ENCODE measurements at places on chromosomes 2 and 18.

DNA sequence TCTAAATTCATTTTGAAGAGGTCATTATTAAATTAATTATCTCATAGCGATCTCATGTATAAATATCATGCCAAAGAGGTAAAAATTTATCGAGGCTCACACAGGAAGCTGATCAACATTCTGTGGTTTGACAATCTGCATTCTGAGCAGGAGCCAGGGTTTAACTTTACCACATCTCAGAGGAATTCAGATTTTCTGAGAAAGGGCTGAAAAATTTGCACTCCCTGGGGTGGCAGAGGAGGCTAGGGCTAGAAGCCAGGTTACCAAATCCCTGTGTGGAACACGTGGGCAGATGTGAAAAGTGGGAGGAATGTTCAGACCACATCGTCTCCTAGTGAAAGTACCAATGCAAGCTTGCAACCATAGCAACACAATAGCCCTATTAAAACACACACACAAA, 63.5 kb upstream of the CTLA4 start:
- no peak for DNase-seq

DNA sequence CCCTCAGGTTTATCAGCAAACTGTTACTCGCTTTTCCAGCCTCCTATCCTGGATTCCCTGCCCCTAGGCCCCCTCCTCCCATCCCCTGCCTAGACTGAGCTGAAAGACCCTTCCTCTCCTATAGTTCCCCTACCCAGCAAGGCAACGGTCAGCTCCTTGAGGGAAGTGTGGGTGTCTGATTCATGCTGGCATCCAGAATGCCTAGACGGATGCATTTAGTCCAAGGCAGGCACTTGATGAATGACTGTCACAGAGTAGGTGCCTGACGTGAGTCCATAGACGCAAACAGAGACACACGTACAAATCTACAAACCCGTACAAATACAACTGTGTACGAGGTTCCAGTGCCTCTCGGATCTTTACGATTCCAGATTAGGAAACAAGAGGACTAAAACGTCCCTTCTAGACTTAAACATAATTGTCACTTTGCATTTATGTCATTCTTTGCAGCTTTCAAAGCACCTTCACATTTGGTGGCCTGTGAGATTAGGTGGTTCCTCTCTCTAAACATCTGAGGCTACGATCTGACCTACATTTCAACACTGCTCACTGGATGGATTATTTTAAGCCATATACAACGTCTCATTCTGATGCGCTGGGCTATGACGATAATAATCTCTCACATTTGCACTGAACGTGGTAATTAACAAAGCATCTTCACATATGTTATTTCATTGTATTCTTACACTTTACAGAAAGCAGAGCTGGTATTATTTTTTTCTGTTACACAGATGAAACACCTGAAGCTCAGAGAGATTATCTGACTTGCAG, 36.7 kb downstream of the DNMT3A start:
- no peak for DNase-seq

GRCh38 chr2:212089873-212090272, 448.7 kb downstream of the ERBB4 start:
- DNase-seq: no peak

GRCh38 chr2:62334440-62335058, 138.6 kb downstream of the B3GNT2 start:
- no peak for DNase-seq

DNA sequence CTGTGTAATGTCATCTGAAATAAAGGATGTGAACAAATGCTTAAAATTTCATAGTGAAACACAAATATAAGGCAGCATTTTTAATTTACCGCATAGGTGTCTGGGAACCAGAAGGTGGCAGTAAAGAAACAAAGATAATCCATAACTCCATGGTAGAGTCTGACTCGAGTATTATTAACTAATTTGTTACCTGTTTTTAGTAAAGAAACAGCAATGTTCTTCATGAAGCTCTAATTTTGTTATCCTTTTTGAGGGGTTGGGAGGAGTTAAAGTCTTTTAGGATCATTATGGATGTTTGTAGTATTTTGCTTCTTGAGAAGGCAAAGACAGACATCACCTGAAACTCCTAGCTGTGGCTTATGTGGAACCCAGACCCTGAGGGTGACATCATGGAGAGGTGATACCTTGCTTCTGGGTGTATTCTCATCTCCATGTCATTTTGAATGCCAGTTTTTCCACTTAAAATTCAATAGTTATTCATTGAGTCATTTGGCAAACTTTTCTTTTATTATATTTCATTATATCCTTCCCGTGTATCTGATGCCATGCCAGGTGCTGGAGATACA, 286.2 kb upstream of the EPAS1 start:
- DNase-seq: no peak

DNA sequence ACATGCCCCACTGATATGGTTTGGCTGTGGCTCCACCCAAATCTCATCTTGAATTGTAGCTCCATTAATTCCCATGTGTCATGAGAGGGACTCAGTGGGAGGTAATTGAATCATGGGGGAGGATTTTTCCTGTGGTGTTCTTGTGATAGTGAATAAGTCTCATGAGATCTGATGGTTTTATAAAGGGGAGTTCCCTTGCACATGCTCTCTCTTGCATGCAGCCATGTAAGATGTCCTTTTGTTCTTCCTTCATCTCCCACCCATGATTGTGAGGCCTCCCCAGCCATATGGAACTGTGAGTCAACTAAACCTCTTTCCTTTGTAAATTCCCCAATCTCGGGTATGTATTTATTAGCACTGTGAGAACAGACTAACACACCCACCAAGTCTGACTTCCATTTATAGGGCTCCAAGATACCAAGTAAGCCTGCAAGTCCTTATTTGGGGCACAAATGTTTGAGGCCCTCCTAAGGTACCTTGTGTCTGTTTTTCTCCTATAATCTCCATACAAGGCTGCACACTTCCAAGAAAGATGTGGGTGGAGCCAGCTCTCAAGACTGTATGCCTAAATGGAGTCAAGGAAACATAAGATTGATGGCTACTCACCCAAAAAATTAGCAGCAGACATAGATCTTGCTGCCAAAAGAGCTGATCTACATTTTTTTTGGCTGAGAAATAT, 364.7 kb downstream of the TXNL1 start:
- no peak for DNase-seq

DNA sequence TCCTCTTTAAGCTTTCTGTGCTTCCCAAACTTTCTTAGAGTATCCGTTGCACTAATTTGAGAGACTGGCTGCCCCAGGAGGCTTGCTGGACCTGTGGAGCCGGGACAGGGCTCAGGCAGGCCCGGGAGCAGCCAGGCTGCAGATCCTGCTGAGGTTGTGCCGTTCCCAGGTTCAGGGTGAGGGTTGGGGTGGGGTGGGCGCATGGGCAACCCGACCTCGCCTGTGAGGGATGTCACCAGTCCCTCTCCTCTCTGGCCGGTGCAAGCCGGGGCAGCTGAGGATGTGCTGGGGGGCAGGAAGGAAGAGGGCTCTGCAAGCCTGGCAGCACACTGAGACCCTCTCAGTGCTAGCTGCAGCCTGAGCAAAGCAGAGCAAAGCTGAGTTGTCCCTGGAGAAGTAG, 57.6 kb downstream of the DYSF start:
- DNase-seq: no peak

GRCh38 chr2:158755310-158756087, 39.6 kb upstream of the DAPL1 start:
- DNase-seq: no peak

DNA sequence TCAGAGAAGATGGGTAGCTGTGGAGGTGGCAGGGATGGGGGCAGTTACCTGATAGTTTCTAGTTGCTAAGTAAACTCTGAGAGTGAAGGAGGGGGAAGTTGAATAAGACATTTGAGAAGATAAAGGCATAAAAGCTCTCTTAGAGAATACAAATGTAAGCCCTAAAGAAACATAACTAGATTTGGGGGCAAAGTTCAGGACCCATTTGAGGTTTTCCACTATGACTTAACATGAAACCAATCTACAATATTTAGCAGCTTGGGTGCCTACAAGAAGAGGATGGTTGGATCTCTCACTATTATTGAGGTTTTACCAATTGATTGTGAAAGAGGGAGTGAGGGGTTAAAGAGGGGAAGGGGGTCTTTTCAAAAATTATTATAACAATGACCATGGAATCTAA, 34.4 kb upstream of the LYPD6 start:
- DNase-seq: no peak

DNA sequence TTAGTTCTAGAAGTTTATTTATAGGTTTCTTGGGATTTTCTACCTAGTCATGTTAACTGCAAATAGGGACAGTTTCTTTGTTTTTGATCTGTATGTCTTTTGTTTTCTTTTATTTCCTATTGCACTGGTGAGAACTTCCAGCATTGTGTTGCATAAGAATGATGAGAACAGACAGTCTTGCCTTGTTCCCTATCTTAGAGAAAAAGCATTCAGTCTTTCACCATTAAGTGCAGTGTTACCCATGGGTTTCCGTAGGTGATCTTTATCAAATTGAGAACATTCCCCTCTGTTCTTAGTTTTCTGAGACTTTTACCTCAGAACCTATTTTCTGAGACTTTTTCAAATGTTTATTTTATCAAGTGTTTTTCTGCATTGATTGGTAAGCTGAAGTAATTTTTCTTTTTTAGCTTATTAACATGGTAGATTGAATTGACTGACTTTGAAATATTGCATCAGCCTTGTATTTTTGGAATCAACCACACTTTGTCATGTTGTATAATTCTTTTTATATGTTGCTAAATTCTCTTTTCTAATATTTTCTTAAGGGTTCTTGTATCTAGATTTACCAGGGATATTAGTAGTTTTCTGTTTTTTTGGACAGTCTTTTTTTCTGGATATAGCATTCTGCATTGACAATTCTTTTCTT, 17.2 kb downstream of the MFSD6 start:
- DNase-seq: no peak

DNA sequence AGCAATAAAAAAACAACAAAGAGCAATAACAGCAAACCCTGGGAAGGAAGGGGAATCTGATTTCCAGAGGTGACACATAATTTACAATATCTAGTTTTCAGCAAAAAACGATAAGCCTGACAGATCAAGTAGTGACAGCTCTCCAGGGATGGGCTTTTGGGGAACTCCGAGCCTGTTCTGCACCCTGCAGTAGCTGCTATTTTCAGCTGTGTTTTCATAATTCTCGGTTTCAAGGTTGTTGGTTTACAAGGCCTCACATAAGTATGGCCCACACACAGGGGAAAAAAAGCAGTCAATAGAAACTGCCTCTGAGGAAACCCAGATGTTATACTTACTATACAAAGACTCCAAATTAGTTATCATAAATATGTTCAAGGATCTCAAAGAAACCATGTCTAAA, 67.7 kb upstream of the CTLA4 start:
- DNase-seq: no peak

DNA sequence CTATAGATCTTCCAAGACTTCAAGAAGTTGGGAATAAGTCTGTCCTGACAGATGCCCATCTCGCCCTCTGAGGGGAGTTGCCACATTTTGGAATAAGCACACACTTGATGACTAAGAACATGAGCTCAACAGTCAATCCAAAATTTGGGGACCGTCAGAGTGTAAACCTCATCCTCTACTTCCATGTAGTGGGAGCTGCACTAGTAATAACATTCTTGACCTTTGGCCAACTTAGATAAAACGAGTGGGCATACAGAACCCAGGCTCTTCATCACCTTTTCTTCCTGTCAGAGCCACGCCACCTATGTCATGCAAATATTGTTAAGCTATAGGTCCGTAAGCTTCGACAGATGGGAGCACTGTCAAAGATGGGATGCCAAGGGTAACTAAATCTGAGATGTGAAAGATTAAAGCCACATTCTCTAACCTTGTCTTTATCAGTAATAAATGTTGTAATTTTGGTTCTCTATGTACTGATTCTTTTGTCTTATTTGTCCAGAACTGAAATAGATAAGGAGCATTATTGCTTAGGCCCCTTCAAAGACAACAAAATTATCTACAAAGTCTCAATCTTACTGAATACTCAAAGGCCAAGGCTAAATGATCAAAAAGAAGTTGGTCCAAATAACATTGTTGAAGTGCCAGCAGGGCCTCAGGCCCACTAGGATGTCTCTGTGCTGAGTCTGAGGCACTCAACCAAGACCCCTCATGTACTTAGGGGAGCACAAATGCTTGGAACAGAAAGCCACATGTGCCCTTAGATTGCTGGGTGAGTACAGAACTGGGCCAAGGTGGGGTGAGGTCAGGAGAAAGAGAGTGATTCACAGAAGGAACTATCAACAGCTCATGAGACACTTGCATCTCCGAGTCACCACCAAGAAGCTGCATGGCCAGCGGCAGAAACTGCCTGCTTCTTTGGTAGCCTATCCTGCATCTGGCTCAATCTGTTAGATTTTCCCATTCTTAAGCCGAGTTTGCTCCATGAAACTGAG, 15.0 kb downstream of the CDH2 start:
- DNase-seq: no peak

- DNase-seq: no peak
Measured at GRCh38 chr18:26386002-26386401, 159.8 kb downstream of the TAF4B start.

- no peak for DNase-seq
Measured at GRCh38 chr2:150981826-150982225, 279.8 kb downstream of the RBM43 start.

DNA sequence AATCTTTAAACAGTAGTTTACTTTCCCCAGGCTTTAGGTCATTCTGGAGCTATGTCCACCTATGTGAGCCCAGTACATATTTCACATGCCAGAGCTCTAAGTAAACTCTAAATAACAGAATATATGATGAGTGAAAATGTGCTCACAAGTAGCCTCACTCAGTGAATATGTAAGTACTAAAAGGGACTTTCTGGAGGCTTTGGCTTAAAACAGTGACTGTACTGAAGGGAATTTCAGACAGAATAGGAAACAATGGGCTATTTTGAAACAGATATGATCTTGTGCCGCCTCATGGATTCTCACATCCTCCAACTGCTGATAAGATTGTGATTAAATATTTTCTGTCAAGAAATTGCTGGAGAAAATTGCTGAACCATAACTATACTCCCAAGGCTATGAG, 747.9 kb downstream of the SOCS6 start:
- no peak for DNase-seq

GRCh38 chr2:59018737-59019136, 777.6 kb upstream of the FANCL start:
- DNase-seq: no peak

GRCh38 chr2:96399342-96400048, 63.9 kb downstream of the NCAPH start:
- DNase-seq: no peak

GRCh38 chr18:69402533-69402989, 1.9 kb downstream of the DOK6 start:
- no peak for DNase-seq
